NCI-H2029 (cell line): ENCODE measurements at places on chromosomes 7 and 10.

DNA sequence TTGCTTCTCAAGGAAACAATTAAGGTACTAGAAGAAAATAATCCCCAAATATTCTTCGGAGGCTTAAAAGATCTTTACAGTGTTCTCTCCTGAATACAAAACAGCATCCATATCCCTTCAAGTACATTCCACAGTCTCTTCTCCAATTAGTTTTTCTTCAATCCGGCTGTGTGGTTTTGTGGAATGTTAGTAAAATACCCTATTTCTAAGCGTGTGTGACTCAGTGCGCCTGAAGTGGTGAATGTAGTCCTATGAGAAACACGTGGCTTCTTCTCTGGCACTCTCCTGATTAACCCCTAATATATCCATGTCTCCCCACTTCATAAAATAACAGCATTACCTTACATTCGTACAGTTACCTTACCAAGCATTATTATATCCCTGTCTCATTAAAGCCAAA lies 570.2 kb downstream of the ARL4A start:
- DNase-seq = no peak

GRCh38 chr7:82527851-82528250 lies 84.3 kb upstream of the CACNA2D1 start:
- no peak for DNase-seq

DNA sequence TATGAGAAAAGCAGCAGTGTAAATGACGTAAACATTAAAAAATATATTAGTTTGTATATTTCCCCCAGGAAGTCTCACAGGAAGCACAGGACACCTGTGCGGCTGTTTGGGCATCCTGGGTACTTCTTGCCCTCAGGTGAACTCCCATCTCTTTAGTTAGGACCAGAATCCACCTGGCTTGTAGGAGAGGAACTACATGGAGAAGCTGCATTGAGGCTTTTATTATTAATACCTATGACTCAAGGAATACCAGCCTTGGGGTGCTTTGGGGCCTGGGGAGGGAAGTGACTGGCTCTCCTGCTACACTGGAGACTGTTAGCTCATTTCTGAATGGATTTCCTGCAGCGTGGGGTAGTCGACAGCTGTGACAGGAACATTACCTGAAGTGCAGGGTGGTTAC lies 40.0 kb upstream of the GSDME start:
- no peak for DNase-seq

DNA sequence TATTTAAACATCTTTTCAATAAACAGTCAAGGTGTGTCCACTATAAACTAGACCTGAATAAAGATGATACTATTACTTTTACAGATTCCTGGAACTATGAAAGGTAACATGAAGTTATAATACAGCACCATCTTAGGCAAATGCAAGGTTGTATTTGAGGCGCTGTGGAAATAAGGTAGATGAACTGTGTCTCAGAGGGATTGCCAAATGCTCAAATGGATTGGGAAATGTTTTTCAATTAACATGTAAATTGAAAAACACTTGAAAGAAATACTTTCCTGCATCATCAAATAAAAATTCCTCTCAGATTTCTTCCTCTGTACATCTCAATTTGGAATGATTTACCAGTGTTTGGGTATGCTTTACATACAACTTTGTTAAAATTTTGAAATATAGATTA lies 139.4 kb downstream of the DKK1 start:
- DNase-seq = no peak

DNA sequence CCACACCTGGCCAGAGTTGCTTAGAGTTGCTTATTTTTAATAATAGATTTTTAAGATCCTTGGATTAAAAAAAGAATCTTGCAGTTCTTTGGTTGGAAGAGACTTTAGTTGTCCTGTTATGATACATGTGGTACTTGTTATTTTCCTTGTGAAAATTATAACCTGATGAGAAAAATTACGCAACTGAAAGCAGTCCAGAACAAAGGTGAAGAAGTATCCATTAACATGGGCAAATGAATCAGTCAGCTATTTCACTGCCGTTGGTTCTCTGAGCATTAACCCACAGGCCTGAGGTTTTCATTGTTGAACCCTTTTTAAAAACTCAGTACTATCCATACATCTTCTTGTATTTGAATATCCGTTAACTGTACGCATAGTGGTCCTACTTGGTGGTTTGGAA lies 68.2 kb downstream of the GALNT11 start:
- no peak for DNase-seq

GRCh38 chr10:269440-270074 lies 134.3 kb downstream of the ZMYND11 start:
- DNase-seq = no peak
